Amniotic stem cell (primary cell): ENCODE measurements at places on chromosomes 5 and 9.

- DNase-seq, result no peak
Measured at GRCh38 chr5:109996246-109996645, 306.5 kb downstream of the MAN2A1 start.

GRCh38 chr9:128636024-128636390 lies 20.6 kb downstream of the DYNC2I2 start:
- no peak for DNase-seq

GRCh38 chr5:96780626-96781025 lies 27.1 kb downstream of the ERAP1 start:
- DNase-seq, result no peak

GRCh38 chr5:36613771-36614656 lies 7.6 kb downstream of the SLC1A3 start:
- no peak for DNase-seq

DNA sequence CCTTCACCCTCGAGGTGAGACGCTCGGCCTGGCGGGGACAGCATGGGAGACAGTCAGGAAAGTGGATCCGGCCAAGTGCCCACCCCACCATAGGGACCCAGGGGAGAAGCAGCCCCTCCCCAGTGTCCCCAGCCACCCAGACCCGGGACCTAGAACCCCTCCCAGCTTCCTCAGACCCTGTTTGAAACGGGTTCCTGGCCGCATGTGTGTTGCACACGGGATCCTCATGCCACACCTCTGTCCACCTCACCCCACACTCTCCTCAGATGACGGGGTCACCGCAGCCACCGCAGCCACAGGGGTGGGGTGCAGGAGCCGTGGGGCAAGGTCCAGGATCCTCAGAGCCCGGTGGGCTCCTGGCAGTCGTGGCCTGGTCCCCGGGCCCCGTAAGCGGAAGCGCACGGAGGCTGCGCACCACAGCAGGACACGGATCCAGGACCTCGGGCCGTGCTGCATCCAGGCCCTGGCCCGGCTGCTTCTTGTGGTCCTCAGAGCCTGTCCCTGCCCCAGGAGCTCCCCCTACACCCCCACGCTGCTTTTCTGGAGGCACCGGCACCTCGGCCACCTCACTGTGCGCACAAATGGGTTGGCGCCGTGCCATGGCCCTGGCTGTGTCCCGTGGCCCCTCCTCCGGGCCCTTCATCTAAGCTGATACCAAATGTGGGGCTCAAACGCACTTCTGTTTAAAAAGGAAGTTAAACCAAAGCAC lies 15.3 kb downstream of the TERT start:
- DNase-seq, result no peak

- no peak for DNase-seq
Measured at GRCh38 chr5:59919484-59919883, 26.0 kb upstream of the PDE4D start.

DNA sequence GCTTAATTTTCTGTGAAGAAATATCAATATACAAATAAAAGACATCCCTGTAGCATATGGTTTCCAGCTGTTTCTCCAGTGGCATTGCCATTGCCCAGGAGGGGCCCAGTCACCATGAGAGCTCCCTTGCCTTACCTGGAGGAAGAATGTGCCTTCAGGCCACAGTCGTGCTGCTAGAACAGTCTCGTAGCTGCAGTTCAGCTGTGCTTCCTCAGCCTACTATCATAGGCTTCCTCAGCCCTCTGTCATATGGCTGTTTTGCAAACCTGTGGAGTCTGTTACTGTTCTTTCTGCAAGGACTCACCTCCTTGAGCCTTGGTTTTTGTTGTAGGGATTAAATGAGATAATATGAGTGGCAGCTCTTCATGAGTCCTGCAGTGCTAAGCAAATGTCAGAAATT lies 67.6 kb downstream of the RCL1 start:
- DNase-seq, result no peak

DNA sequence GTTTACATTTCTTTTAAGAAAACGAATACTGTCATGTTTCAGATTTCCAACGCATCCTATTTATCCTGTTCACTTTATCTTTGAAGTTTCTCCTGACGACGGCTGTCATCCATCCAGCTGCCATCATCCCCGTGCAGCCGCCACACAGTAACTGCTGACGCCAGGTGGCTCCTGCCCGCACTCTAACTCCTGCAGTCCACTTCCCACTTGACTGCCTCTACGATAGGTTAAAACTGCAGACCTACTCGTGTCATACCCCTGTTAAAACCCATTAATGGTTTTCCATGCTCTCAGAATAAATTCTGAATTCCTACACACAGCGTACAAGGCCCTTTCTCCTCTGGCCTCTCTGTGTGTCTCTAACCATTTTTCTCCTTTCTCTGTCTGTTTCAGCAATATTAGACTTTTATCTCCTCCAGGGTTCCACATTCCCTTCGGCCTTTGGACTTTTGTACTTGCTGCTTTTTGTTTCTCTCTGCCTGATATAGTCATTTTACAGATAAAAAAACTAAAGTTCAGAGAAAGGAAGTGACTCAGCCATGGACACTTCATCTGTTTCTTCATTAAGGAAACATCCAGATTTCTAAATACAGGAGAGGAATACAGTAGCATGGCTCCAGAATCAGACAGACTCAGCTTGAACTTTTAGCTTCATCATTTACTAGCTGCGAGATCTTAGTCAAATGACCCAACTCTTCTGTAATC lies 84.9 kb downstream of the ADAMTS12 start:
- no peak for DNase-seq

DNA sequence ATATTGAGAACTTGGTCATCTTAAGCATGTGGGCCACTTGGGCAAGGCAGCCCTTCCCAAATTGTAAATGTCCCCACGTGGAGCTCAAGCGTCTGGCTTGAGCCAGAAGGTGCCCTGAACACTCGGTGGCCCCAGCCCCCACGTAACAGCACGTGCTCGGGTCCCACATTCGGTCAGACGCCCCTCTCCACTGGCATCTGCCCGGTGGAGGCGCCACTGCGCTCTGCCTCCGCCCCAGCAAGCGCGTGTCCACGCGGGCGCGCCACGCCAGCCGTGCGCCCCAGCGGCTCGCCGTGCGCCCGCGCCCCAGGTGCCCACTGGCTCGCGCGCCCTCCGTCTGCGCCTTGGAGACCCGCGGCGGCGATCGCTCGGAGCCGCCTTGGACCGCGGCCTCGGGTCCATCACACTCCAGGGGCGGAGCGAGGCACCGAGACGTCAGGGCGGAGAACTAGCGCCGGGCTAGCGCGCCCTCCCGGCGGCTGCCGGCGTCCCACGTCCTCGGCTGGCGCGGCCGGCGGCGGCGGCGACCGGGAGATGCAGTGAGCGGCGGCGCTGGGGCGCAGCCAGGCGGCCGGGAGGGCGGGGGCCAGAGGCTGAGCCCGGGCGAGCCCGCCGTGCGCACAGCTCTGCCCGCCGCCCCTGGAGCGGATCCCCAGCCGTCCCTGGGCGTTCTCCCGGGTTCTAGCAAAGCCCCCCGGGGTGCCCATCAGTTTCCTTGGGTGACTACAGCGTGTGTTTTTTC lies at the start of gene PALM2AKAP2:
Gene PALM2AKAP2, plus strand, starts transcription at position 488 of the 742 bp plus-strand sequence. CDS start 291 bp downstream, outside the sequence.
- peak; percentile 52 for DNase-seq

DNA sequence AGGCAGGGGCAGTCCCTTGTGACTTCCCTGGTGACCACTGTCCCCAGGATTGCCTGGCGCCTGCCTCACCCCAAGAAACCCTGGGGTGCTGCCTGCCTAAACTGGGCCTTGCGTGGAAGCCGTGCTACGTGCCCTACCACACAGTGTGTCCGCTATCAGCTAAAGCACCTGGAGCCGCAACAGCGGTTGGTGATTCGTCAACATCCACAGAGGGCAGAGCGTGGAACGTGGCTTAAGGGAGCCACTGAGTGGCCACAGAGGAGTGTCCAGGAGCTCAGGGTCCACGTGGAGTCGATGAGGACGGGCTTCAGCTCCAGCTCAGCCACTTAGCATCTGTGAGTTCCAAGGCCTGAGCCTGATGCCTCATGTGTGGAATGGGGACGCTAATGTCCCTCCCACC lies 25.3 kb downstream of the LAMC3 start:
- DNase-seq, result no peak

GRCh38 chr9:96721303-96721702 lies 56.6 kb downstream of the ZNF510 start:
- no peak for DNase-seq

DNA sequence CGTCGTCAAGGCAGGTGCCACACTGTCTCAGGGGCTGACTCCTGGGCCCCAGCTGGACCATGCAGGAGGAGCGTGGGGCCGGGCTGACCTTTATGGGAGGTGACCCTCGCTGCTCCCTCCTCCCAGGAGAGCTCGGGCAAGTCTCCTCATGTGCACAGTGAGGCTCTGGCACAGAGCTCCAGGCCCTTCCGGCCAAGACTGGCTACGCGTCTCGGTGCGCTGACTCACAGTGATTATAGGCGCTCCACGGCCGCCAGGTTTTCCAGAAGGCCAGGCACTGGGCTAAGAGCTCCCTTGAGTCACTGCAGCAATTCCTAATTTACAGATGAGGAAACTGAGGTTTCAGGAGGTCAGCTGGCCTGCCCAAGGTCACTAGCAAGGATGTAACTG lies 47.4 kb downstream of the VAV2 start:
- DNase-seq, result peak; percentile 64

DNA sequence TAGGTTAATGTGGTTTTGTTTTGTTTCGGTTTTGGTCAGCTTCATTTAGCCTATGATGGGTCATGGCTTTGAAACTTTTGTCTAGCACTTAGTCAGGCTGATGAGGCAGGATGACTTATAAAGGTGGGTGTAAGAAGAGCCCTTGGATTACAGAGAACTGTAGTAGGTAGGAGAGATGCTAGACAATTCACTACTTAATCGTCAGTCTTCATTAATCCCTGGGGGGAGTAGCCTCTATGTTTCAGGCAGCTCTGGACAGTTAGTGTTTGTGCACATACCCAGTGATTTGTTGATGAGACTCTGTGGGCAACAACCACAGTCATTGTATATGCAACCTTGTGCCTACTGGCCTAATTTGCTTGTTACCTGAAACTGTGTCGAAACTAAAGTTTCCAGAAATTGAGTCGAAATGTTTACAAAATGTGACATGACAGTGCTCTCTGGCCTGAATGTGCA lies 113.3 kb downstream of the MTREX start:
- DNase-seq, result no peak

DNA sequence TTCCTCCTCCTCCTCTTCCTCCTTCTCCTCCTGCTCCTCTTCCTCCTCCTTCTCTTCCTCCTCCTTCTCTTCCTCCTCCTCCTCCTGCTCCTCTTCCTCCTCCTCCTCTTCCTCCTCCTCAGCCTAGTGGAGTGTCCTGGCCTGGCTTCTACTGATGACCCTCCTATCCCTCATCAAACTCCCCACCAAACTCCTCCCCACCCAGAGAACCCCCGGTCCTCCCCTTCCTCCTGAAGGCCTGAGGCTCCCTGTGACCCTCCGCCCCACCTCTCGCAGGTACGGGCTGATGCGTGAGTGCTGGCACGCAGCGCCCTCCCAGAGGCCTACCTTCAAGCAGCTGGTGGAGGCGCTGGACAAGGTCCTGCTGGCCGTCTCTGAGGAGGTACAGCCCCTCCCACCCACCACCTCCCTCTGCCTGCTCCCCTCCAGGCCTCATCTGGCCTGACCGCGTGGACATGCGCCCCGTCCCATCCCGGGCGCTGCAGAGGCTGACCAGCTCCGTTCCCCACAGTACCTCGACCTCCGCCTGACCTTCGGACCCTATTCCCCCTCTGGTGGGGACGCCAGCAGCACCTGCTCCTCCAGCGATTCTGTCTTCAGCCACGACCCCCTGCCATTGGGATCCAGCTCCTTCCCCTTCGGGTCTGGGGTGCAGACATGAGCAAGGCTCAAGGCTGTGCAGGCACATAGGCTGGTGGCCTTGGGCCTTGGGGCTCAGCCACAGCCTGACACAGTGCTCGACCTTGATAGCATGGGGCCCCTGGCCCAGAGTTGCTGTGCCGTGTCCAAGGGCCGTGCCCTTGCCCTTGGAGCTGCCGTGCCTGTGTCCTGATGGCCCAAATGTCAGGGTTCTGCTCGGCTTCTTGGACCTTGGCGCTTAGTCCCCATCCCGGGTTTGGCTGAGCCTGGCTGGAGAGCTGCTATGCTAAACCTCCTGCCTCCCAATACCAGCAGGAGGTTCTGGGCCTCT lies 10.6 kb downstream of the FGFR4 start:
- no peak for DNase-seq

GRCh38 chr5:149314571-149315111 lies 30.7 kb upstream of the GRPEL2 start:
- no peak for DNase-seq

GRCh38 chr5:1633605-1634336 lies 110.0 kb upstream of the LPCAT1 start:
- DNase-seq, result no peak

- no peak for DNase-seq
Measured at GRCh38 chr9:136239135-136239982, 6.3 kb downstream of the QSOX2 start.

DNA sequence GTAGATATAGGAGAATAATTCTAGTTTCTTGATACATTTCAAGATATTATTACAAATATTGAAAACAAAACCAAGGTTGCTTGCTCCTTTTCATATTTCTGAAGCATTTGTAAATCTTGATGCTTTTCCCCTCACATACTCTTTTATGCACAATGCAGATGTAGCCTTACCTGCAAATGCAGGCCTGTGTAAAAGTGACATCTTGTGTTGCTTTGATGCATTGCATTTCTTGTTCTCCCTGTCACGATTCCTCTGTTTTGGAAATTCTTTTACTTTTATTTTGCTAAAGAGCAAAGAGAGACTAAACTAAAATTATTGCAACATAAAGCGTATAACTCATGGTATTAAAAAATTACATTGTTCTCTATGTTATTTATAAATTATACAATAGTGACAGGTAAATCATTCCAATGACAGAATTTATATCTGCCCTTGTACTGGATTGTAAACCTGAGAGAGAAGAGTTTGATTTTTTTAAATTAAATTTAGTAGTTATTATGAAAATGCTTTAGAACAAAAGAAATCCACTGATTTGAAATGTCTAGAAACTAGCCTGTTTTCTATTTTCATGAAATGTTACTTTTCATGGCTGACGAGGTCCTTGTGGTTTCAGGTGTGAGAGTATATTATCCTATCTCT lies 970.0 kb downstream of the MAT2B start:
- peak; percentile 21 for DNase-seq

DNA sequence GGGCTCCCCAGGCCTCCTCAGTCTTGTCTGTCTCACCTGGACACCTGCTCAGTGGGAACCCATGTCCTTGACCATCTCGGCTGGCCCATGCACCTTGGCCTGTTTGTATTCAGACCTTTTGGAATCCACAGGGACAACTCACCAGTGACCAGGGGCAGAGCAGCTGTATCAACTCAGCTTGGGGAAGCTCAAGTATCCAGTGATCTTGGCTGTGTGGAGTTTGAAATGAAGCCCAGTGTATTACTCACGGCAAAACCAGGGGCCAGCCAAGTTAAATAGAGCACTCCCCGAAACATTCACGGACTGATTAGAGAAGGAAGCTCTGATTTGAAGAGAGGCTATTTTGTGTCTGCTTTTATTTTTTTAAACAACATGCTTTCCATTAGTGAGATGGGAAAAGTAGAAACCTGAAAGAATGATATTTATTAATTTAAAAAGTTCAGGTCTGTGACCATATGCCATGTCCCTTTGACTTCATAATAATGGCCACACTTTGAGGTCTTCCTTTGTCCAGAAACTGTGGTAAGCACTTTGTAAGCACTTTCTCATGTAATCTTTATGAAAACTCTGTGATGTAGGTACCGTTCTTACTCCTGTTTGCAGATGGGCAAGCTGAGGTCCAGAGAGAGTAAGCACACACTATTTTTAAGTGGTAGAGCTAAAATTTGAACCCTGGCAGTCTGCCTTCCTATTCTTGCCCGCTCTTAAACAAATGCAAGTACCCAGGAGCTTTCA lies 656.5 kb downstream of the BNC2 start:
- peak; percentile 92 for DNase-seq
